ENCODE measurements at places on chromosomes 2 and 18. TPM values are rescaled to one million over a fixed set of nuclear protein-coding genes. Genes with fewer than 3 reads are reported as not detected.

Gene SERPINB12
- not detected for total RNA-seq

Gene GTF2A1L
- total RNA-seq, result not detected

DNA sequence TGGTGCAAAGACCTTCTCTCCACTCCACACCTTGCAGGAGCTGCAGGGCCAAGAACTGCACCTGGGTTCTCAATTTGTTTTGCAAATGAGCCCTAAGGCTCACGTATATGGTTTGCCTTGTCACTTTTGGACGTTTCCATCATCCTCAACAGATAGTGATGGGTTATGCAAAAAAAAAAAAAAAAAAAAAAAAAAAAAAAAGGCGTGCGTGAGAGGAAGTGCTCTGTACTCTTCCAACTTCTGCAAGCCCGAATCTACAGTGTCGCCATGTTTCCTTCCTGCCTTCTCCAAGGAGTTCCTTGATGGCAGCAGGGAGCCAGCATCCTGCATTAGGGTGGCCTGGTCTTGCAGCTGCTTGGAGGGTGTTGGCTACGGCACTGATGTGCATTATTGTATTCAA lies 4.0 kb upstream of the INHBB start:
- H3K27ac ChIP-seq, result no peak overlapping the region
- no peak overlapping the region for H3K4me3 ChIP-seq
- DNase-seq, result no peak
- peaks cover 12% of the 10 kb centered on the region for H3K27me3 ChIP-seq
- peaks cover 24% of the 10 kb centered on the region for H3K4me1 ChIP-seq

- H3K4me3 ChIP-seq, result no peak overlapping the region
- H3K4me1 ChIP-seq, result peaks cover 28% of the 10 kb centered on the region
- no peaks in the 10 kb centered on the region for H3K36me3 ChIP-seq
- H3K27me3 ChIP-seq, result no peaks in the 10 kb centered on the region
- H3K27ac ChIP-seq, result peak overlapping the region; percentile 70
These were observed 203.7 kb downstream of the KLHL29 start for GRCh38 chr2:23588508-23589201.

GRCh38 chr2:85325466-85325811 lies 2.4 kb downstream of the TGOLN2 start:
- DNase-seq, result no peak
- H3K27me3 ChIP-seq, result no peaks in the 10 kb centered on the region
- peak overlapping the region; percentile 82 for H3K4me3 ChIP-seq
- H3K27ac ChIP-seq, result peak overlapping the region; percentile 96
- H3K4me1 ChIP-seq, result peaks cover 66% of the 10 kb centered on the region

DNA sequence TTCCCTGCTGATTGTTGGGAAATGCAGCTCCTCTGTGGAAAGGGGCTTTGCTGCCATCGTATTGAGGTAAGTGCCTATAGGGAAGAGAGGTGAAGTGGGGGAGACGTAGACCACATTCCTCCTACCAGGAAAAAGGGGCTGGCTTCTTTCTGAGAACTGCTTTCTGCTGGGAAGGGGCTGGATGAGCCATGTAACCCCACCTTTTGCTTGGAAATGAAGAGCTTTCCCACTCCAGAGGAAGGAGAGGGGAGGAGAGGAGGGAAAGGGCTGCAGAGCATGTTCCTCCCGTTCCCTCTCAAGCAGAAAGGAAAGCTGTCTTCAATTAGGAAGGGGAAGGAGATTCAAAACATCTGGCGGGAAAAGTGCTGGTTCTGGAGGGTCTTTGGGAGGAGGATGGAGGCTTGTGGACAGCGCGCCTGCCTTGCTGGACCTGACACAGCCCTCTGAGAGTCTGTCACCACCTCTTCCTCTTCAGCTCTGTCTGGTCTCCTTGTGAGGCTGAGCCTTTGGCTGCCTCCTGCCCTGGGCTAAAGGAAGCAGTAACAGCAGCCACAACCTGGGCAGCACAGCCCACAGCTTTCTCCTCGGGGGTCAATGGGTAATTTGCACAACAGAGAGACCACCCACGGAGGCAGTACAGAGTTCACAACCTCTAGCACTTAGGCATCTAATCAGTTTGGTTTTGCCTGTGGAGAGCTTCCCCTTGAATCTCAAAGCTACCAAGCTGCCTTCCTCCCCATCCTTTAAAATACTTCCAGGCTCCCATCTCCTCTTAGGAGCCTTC lies 410.0 kb upstream of the TNP1 start:
- no peak overlapping the region for H3K27ac ChIP-seq
- H3K4me1 ChIP-seq, result peaks cover 5% of the 10 kb centered on the region
- H3K36me3 ChIP-seq, result no peaks in the 10 kb centered on the region
- H3K27me3 ChIP-seq, result no peaks in the 10 kb centered on the region
- no peak for DNase-seq

DNA sequence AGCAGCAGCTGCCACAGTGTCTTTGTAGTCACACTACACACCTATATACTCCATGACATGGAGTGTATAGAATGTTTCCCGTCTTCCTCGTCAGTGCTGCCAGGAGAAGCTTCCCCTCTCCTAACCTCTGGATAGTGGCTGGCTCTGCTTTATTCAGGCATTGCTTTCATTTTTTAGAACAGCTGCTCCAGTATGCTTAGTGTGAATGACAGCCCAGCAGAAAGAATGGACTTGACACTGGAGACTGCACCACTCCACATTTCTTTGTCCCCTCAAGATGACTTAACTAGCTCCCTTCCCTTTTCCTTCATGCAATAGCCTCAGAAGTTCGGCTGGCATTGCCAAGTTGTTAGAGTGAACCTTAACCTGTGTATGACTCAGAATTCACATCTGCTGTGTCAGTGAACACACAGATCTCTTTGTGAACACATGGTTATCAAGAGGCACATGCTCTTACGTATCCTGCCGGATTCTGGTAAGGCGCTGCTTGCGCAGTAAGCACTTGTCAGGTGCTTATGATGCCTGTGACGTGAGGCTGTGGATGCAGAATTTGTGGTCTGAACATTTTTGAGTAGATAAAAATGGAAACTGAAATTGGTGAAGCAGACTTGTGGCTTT lies 73.9 kb downstream of the NEDD4L start:
- peaks cover 8% of the 10 kb centered on the region for H3K4me1 ChIP-seq
- no peak overlapping the region for H3K27ac ChIP-seq
- no peak overlapping the region for H3K4me3 ChIP-seq
- no peaks in the 10 kb centered on the region for H3K36me3 ChIP-seq
- no peak for DNase-seq

- no peak overlapping the region for H3K27ac ChIP-seq
- no peaks in the 10 kb centered on the region for H3K27me3 ChIP-seq
- no peaks in the 10 kb centered on the region for H3K4me1 ChIP-seq
- no peak overlapping the region for H3K4me3 ChIP-seq
- no peaks in the 10 kb centered on the region for H3K36me3 ChIP-seq
These were observed 881.0 kb upstream of the CHAC2 start for GRCh38 chr2:52886556-52886955.

- H3K4me3 ChIP-seq, result no peak overlapping the region
- H3K27ac ChIP-seq, result no peak overlapping the region
- H3K4me1 ChIP-seq, result no peaks in the 10 kb centered on the region
These were observed 393.8 kb upstream of the LYPD1 start for GRCh38 chr2:133063775-133064174.

- H3K36me3 ChIP-seq, result no peaks in the 10 kb centered on the region
- no peak overlapping the region for H3K27ac ChIP-seq
- no peaks in the 10 kb centered on the region for H3K4me1 ChIP-seq
- no peak overlapping the region for H3K4me3 ChIP-seq
- H3K27me3 ChIP-seq, result no peaks in the 10 kb centered on the region
- no peak for DNase-seq
These were observed 32.6 kb downstream of the CD8B2 start for GRCh38 chr2:106519767-106520166.

DNA sequence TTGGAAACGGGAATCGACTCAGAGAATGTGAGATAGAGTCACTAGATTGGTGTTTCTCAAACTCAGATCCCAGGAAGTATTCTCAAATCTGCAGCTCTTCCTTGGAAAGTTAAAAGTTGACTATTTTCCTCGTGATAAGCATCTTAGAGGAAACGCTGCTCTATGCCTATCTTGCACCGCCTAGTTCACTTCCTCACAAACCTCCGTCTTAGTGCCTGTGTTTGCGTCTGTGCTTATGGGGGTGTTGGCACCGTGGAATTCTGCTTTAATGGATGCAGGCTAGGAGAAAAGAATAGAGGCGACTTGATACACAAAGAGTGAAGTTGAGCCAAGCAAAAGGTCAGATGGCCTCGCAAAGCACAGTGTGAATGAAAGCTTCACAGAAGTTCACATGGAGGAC lies 255.3 kb upstream of the ID2 start:
- no peak overlapping the region for H3K27ac ChIP-seq
- H3K4me3 ChIP-seq, result no peak overlapping the region
- H3K4me1 ChIP-seq, result no peaks in the 10 kb centered on the region
- no peaks in the 10 kb centered on the region for H3K36me3 ChIP-seq

- peak overlapping the region; percentile 90 for H3K27ac ChIP-seq
- H3K27me3 ChIP-seq, result no peaks in the 10 kb centered on the region
- peaks cover 83% of the 10 kb centered on the region for H3K4me1 ChIP-seq
- DNase-seq, result peak; percentile 58
- no peak overlapping the region for H3K4me3 ChIP-seq
These were observed 161.6 kb downstream of the LDLRAD4 start for GRCh38 chr18:13379930-13380690.

- peak overlapping the region; percentile 85 for H3K4me3 ChIP-seq
- H3K4me1 ChIP-seq, result peaks cover 47% of the 10 kb centered on the region
- peaks cover 21% of the 10 kb centered on the region for H3K36me3 ChIP-seq
- peak overlapping the region; percentile 94 for H3K27ac ChIP-seq
These were observed 750 bp downstream of the STRADB start for GRCh38 chr2:201452058-201452921.

DNA sequence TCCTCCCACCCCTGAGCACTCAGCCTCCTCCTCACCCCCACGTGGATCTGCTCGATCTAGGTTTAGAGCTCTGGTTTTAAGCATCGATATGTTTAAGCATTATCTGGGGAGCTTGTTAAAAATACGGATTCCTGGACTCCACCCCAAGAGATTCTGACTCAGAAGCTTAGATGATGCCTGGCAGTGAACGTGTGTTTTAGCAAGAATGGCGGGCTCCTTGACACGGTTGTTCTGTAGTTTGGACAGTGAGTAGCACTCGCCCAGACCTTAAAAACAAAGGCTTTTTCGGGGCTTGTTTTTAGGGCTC lies 47.3 kb downstream of the LDLRAD4 start:
- no peaks in the 10 kb centered on the region for H3K36me3 ChIP-seq
- H3K4me3 ChIP-seq, result no peak overlapping the region
- H3K27ac ChIP-seq, result peak overlapping the region; percentile 73
- DNase-seq, result no peak
- no peaks in the 10 kb centered on the region for H3K27me3 ChIP-seq

DNA sequence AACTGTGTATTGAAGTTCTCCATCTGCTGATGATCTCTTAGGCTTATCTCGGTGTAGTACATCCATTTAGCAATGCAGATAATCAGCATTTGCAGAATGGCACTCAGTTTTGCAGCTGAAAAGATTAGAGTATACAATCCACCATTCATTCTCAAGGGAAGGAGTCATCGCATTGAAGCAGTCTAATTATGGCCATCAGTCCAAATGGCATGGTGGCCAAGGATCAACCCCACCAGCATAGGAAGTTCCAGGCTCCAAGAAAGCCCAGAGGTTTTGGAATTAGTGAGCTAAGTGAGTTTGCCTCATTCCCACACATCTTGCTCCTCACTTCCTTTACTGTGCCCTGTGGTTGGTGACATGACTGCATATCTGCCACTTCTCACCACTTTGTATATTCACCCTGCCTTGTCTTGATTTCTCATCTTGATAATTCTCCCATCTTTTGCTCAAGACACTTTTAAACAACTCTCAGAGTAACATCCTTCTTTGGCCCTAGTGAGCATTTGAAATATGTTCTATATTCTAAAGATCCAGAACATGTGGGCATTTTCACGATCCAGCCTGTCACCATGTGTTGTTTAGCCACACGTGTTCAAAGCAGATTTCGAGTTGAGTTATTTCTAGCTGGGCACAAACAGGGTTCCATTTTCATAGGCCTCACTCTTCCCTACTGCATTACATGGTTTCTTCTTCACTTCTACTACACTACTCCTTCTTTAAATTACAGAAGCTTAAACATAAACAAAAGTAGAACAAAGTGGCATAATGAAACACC lies 1119.8 kb downstream of the TSN start:
- no peak overlapping the region for H3K27ac ChIP-seq
- H3K4me1 ChIP-seq, result no peaks in the 10 kb centered on the region
- H3K36me3 ChIP-seq, result no peaks in the 10 kb centered on the region
- no peak overlapping the region for H3K4me3 ChIP-seq
- DNase-seq, result no peak

DNA sequence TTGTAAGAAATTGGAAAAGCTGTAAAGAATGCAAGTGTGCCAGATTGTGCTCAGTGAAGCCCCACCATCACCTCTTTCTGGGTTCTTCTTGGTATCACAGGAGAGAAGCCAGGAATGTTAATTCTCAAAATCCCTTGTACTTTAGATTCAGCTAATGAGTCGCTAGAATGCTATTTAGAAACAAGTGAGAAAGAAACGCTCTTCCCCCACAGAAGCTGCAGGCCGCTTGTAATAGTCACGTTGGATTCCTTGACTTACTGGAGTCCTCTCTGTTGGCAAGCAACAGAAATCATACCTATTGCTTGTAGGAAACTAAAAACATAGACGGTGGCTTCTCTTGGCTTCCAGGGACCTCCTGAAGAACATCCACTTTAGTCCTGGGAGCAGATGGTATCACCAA lies 375.6 kb upstream of the LRATD1 start:
- no peak overlapping the region for H3K4me3 ChIP-seq
- DNase-seq, result no peak
- no peaks in the 10 kb centered on the region for H3K36me3 ChIP-seq
- no peak overlapping the region for H3K27ac ChIP-seq

DNA sequence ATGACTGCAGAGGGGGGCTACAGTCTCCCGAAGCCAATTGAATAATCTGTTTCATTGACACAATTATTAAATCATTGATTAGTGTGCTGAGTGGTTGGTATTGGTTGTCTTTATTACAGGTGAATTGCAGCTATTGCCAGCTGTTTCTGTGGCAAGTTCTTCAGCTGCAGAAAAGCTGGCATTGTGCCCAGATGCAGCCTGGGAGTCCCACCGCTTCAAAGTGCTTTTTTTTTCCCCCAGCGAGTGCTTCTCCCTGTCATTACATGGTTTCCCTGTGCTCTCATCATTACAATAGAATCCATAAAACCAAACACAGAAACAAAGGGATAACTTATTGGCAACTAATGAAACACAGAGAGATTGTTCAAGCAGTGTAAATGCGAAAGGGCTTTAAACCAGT lies 164.7 kb downstream of the GRB14 start:
- no peak overlapping the region for H3K27ac ChIP-seq
- H3K27me3 ChIP-seq, result peaks cover 3% of the 10 kb centered on the region
- H3K4me1 ChIP-seq, result no peaks in the 10 kb centered on the region
- no peaks in the 10 kb centered on the region for H3K36me3 ChIP-seq
- H3K4me3 ChIP-seq, result no peak overlapping the region
- DNase-seq, result no peak
